ENCODE measurements at places on chromosomes 16 and 17.

DNA sequence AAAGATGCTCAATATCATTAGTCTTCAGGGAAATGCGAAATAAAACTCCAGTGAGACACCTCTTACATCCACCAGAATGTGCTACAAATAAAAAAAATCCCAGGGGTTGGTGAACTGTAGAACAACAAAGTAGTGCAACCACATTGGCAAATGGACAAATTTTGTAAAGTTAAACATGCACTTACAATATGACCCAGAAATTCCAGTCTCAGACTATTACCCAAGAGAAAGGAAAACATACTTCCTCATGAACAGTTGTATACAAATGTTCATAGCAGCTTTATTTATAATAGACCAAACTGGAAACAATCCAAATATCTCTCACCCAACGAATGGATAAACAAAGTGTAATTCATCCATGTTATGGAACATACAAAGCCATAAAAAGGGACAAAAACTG lies 239.5 kb downstream of the ABCC12 start:
- no peak for DNase-seq

DNA sequence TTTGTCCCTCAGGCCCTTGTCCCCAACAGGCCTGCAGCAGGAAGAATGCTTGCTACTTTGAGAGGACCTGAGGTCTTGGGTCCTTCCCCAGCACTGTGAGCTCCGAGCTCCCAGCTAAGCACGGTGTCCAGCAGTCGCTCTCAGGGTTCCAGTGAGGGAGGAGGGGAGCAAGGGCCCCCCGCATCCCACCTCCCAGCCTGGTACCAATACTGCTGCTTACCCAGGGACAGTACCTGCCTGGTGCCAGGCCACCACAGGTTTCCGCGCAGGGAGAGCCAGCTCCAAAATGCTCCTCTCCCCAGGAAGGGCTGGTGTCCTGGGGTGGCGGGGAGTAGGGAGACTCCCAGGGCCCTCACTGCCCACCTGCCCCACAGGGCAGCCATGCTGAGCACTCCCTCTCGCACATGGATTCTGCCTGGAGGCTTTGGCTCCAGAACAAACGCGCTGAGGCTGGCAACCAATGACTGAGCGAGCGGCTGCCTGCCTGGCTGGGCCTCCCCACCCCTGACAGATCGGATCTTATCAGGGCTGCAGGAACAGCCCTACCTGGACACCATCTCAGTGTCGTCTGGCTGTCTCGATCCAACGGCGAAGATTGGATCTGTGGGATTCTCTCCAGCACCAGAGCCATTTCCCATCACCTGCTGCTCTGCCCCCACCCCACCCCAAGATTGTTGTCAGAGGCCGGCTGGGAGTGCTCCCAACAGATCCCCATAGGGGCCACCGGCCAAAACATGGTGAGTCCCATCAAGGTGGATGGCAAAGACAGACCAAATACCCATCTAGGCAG lies 2.4 kb downstream of the DOK4 start:
- DNase-seq, result no peak

GRCh38 chr17:2697611-2698162 lies 13.9 kb downstream of the CLUH start:
- no peak for DNase-seq

GRCh38 chr17:68843522-68843921 lies 111.7 kb downstream of the ABCA8 start:
- no peak for DNase-seq

DNA sequence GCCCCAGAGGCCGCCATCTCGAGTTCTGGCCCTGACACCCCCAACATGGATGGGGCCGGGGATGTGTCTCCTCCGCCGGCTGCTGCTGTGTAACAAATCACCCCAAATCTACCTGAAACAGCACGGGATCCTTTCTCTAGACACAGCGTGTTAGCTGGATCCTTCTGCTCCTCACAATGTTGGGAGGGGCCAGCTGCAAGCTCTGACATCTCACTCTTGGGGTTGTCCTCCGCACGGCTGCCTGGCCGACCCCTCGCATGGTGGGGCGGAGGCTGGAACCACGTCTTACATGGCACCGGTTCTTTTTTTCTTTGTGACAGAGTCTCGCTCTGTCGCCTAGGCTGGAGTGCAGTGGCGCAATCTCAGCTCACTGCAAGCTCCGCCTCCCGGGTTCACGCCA lies 11.6 kb upstream of the DEF8 start:
- DNase-seq, result no peak

GRCh38 chr17:49640556-49640955 lies 37.3 kb downstream of the SPOP start:
- no peak for DNase-seq

DNA sequence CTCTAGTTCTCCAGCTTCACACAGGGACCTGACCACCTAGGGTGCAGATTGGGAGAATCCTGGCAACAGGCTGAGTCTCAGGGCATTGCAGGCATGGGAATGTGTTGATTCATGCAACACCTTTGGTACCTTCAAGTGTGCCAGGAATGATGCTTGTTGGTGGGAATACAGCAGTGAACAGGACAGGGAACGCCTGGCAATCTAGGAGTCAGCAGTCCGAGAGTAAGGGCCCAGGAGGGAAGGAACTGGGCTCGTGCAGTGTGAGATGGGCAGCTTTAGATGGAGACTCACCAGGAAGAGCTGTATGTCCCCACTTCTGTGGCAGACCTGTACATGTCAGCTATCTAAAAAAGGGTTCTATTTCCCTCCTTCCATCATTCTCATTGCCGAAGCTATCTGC lies 12.0 kb upstream of the MRC2 start:
- DNase-seq, result no peak

DNA sequence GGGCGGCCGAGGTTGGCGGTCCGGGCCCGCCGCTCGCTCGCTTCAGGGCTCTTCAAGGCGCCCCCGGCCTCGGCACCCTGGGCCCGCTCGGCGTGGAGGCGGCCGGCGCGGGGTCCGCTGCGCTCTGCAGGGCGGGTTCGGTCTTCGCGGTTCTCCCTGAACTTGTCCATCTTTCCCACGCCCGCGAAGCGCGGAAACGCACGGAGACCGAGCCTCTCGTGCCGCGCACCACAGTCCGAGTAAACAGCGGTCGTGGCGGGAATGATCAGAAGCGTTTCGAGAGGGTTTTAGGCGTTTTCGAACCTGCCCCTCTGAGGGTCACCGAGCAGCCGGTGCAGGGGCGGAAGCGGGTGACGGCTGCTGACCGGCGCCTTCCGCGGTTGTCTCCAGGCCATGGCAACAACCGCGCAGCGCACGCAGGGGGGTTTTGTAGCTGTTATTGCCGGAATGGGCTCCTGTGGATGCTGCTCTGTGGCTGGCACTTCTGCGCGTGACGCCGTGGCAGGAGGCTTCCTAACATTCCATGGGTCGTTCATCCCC lies 414 bp downstream of the NARF start:
- peak; percentile 44 for DNase-seq

DNA sequence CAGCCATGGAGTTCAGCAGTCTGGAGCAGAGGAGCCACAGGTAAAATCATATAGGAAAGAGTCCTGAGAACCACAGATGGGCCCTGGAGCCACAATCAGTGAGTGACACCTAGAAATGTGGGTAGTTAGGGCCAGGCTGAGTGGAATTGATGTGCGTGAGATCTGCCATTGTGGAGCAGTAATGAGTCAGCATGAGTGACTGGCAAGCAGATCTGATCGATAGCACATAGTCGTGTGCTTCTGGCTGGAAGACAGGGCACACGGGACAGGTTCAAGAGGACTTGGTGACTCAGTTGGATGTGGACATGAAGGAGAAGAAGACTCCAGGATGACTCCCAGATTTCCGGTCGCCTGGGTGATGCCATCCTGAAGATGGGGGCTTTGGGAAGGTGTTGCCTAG lies 12.3 kb downstream of the ADORA2B start:
- peak; percentile 61 for DNase-seq

DNA sequence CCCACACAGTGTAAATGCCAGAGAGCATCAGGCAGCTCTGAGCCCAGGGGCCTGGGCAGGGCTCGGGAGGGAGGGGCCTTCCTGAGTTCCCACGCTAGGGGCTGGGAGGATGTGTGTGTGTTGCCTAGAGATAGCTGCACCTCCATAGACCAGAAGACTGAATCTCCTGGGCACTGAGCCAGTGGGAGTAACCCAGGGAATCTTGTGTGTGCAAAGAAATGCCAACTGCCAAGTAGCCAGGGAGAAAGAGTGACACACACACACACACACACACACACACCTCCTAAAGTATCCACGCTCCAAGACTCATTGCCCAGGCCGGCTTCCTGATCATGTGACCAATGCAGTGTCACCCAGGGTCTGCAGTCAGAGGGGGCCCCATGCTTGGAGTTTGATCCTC lies 166.2 kb upstream of the RPL38 start:
- DNase-seq, result no peak

GRCh38 chr16:55585631-55586030 lies 19.1 kb downstream of the CAPNS2 start:
- no peak for DNase-seq

- DNase-seq, result no peak
Observed at GRCh38 chr16:53056392-53056881, 1.6 kb downstream of the CHD9 start.

DNA sequence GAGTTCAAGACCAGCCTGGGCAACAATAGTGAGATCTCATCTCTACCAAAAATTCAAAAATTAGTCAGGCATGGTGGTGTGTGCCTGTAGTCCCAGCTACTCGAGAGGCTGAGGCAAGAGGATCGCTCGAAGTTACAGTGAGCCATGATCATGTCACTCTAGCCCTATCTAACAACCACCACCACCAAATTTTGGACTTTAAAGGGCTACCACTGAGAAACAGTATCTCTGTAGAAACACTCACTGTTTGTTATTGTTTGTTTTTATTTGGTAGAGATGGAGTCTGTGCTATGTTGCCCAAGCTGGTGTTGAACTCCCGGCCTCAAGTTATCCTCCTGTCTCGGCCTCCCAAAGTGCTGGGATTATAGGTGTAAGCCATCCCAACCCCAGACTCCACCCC lies 1.3 kb upstream of the UBALD2 start:
- no peak for DNase-seq

DNA sequence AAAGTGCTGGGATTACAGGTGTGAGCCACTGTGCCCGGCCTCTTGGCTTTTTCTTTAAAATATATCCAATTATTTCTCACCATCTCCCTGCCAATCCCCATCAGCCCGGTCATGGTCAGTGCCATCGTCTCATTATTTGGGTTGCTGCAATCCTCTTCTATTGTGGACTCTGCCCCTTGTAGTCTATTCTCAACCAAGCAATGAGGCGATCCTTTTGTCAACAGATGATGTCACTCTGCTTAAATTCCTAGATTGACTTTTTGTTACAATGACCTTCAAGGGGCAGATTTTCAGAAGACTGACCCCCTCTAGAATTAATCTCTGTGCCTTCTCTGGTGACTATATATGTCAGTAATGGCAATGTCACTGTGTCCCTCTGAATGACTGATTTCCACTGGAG lies 384.7 kb downstream of the UTP18 start:
- DNase-seq, result no peak

- DNase-seq, result no peak
Observed at GRCh38 chr16:75261590-75262078, 10.2 kb upstream of the BCAR1 start.

- no peak for DNase-seq
Observed at GRCh38 chr17:28334666-28335200, 539 bp downstream of the IFT20 start.

DNA sequence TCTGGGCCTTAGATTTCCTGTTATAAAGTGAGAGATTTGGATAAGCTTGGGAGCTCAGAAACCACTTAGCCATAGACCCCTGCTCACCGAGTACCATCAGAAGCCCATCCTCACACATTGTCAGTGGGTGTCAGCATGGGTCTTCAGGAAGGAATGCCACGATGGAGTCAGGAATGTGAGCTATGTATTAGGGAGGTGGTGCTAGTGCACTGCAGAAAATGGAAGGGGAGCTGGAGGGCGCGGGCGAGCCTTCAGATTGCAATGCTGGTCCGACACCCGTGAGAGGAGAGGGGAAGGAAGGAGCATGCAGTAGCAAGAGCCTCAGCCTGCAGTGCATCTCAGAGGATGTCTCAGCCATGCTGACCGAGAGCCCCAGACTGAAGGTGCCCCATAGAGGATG lies 294.5 kb downstream of the FOXL1 start:
- no peak for DNase-seq

DNA sequence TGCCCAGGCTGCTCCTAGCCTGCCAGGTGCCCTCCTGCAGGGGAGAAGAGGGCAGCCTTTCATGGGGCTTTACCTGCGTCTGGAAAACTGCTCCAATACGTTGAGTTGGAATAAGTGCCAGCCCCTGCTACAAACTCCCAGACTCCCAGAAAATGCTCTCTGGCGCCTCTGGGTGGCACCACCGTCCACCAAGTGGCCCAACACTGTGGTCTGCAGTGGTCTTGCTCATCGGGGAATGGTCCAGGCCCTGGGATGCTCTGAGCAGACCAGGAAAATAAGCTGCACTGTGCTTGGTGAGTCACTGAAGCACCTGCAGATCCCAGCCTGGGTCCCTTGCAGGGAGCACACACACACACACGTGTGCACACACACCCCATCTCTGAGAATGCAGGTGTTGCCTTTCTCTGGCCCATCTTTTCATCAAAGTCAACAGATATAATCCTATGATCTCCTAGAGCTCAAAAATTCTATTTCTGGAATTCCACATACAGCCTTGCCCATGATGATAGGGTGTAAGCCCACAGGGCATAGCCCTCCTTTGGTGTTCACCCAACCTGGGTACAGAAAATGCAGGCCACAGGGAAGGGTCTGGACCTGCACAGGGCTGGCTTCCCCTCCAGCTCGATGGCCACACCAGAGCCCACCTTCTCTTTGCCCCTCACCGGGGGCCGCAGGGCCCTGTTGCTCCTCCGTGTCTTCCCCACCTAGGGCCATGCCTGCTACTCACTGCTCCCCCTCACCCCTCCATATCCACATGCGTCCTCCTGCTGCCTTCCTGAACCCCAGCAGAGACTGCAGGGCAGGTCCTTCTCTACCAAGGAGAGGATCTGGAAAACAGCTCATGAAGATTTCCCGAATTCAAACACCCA lies 20.5 kb downstream of the CDIP1 start:
- DNase-seq, result no peak

DNA sequence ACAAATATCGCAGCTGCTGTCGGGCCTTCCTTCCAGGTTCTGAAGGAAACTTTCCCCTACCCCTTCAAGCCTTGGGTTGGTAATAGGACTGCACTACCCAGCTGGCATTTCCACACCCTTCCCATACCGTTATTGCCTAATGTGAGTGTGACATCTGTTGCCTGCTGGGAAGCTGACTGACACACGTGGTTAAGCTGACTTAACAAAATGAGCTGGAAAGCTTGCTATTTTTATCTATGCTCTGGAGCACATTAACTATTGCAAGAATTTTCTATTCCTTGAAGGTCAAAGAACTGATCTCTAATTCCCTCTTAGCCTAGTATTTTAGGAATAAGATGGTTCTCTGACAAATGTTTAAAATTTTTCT lies 79.5 kb downstream of the PMP22 start:
- no peak for DNase-seq

All from activated T-cell treated with anti-CD3 and anti-CD28 coated beads, Interleukin-2, amount 50 U/mL, for 72 hours (primary cell).